ENCODE measurements at places on chromosomes 7 and 10.

- no peak for DNase-seq
Measured at GRCh38 chr7:155948845-155949244, 136.6 kb upstream of the SHH start.

- peak; percentile 61 for DNase-seq
Measured at GRCh38 chr7:105677817-105678573, 96.7 kb upstream of the EFCAB10 start.

GRCh38 chr10:57334523-57334922 is 933.2 kb downstream of the IPMK start:
- DNase-seq: no peak

DNA sequence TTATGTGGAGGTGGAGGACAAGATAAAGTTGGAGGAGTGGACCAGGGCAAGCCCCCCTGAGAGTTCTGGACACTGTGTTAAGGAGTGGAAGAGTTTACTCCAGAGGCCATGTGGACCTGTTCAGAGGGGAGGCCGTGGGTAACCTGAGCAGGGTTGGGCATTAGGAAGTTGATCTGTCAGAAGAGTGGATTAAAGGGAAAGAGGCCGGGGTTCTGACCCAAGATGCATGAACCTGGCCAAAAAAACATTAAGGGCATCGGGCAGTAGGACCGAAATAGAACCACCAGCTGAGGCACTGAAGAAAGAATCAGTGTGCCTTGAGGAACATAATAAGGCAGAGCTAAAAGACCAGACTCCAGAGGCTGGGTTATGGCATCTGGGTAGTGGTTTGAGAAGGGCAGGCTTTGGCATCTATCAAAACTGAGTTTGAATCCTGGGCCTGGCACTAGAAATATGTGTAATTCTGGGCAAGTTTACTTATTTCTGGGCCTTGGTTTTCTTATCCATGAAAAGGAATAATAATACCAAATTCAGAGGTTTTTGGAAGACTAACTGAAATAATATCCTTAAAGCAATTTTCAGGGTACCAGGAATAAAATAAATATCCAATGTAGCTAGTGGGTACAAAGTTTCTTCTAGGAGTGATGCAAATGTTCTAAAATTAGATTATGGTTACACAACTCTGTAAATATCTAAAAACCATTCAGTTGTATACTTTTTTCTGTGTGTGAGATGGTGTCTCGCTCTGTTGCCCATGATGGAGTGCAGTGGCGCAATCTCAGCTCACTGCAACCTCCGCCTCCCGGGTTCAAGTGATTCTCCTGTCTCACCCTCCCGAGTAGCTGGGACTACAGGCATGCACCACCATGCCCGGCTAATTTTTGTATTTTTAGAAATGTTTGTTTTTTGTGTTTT is 10.9 kb upstream of the FRAT1 start:
- DNase-seq: no peak

DNA sequence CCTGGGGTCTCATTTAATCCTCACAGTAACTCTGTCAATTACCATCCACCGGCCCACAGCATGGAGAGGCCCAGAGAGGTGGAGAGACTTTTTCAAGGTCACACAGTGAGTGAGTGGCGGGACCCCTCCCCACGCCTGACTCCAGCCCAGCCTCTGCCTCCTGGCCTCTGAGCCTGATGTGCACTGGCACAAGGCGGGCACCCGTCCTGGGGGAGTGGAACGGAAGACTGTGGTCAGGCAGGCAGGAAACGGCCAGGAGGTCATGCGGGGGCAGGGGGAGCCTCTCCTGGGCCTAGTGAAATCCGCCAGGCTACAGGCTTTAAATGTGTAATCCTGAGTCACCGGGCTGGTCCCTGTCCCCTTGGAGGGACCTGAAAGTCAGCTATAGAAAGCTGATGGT is 32.2 kb downstream of the ZCCHC24 start:
- DNase-seq: no peak

GRCh38 chr7:124718032-124718766 is 47.4 kb downstream of the GPR37 start:
- DNase-seq: no peak

GRCh38 chr7:54690050-54690443 is 69.0 kb downstream of the SEC61G start:
- DNase-seq: no peak

GRCh38 chr7:28682801-28683200 is 270.5 kb downstream of the CREB5 start:
- no peak for DNase-seq

DNA sequence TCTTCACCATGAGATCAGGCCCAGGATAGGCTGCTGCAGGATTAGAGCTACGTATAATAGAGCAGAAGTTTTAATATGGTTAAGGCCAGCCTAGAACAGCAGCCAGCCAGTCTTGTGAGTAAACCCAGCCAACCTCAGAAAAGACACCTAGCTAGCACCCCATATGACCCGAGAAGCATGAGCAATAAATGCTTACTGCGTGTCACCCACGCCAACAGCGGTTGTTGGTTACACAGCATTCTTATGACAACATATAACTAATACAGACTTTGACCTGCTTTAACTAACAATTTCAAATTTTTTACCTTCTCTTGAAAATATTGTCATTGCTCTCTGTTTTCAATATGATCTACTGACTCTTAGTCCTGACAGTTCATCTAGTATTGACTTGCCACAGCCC is 105.7 kb downstream of the HBP1 start:
- no peak for DNase-seq

DNA sequence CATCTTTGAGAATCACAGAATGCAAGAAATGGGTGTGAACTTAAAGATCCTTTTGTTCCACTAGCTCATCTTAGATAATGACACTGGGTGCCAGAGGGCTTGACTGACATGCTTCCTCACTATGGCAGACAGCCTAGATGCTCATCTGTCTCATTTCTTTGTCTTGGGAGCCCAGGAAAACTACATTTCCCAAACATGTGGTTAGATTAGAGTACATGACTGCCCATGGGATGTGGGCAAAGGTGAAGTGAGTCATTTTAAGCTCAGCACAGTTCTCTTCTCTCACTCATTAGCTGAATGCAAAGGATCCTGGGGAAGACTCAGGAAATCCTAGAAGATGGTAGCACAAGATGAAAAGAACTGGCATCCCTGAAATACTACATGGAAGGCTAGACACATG is 32.5 kb upstream of the TBX20 start:
- DNase-seq: no peak

GRCh38 chr7:4747746-4748145 is 27.7 kb upstream of the AP5Z1 start:
- DNase-seq: no peak

DNA sequence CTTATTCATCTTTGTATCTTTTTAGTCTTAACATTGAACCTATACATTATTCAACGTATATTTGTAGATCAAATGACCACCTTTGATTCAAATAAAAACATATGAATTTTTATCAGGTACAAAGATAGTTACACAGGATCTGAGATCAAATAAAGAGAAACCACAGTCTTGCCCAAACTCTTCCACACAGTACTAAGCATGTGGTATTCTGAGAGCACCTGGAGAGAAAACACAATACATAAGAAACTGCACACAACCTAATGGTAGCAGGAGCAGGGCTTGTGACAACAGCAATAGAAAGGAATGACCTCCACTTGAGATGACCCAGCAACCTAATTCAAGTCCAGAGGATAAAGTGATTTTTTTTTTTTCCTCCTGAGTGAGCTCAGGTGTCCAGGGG is 6.5 kb upstream of the WASL start:
- DNase-seq: no peak

DNA sequence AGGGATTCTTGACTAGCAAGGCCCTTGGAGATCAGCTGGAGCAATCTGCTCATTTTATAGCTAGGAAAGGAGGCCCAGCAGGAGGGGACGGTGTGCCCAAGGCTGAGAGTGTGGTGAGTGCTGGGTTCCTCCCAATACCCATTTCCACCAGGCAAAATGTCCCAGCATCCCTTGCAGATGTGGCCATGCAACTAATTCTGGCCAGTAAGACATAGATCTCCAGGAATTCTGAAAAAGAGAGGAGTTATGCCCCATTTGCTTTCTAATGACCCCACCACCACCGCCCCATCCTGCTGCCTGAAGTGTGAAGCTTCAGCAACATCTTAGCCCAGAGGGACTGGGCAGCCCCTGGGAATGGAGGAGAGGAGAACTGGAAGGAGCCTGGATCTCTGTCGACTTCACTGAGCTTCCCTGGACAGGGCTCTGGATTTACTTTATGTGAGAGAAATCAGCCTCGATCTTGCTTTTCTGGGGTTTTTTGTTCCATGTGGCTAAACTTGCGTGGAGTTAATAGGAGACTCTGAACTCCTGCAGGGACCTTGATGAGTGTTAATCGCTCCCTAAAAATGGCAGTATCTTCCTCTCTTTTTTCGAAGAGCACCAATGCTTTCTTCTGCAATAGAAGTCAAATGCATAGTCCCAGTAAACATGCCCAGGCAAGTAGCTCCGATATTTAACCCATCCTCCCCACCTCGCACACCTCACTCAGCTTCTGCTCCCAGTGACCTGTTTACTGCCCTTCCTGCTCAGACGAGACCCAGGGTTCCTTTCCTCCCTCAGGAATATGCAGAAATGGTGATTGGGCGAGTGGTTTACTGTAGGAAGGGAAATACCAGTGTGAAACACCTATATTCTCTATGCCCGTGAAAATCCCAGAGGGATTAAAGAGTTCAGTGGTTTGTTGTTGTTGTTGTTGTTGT is 127.5 kb upstream of the GPR26 start:
- no peak for DNase-seq

GRCh38 chr10:97024168-97025073 is 161.3 kb downstream of the SLIT1 start:
- no peak for DNase-seq

DNA sequence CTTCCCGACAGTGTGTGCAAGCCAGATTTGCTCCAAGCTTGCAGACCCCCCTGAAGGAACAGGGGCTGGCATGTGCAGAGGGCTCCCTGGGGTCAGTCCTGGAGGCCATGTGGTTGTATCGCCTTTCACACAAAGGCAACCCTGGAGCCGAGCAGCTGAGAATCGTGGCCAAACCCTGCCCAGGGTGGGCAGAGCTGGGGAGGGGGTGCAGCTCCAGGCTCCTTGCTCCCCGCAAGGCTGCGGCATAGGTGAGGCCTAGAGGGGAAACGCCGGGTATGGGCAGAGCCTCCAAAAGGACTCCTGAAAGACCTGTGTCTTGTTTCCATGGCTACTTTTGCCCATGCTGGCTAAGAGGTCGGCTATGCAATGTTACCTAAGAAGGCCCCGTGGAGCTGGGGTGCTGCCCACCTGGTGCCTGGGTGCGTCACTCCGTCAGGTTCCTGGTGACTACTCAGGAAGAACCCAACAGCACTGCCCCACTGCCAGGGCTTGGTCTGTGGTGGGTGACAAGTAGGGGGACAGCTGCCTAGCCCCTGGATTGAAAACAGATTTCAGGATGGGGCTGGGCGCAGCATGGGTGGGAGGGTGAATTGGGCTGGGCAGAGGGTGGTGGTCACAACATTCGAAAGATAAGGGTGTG is 171.0 kb upstream of the SHH start:
- DNase-seq: no peak

DNA sequence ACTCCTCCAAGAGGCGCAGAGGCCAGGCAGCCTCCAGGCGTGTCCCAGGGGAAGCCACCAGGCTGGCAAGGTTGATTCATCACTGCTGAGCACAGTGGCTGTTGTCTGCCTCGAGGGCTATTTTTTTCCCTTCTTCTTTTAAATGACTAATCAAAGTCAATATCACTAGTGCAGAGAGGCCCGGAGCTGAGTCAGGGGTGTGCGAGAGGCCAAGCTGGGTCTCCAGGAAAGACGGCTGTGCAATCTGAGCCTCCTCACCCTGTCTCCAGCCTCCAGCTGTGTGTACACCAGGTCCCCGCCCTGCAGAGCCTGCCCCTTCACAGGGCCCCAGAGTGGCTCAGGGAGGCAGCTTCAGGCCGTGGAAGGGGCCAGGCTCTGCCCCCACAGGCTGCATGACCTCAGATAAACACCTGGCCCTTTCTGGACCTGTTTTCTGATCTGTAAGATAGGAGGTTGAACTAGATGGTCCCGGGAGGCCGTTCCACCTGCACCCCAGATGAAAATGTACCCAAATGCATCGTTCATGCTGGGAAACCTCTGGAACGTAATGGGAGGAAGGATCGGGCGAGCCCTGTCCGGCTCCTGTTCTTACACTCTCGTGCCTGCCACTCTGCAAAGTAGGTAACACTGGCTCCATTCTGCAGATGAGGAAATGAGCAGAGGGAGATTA is 3.7 kb downstream of the STX1A start:
- DNase-seq: no peak

- no peak for DNase-seq
Measured at GRCh38 chr7:3282457-3282856, 18.6 kb upstream of the SDK1 start.

- DNase-seq: no peak
Measured at GRCh38 chr7:19899529-19899928, 126.1 kb upstream of the TMEM196 start.

DNA sequence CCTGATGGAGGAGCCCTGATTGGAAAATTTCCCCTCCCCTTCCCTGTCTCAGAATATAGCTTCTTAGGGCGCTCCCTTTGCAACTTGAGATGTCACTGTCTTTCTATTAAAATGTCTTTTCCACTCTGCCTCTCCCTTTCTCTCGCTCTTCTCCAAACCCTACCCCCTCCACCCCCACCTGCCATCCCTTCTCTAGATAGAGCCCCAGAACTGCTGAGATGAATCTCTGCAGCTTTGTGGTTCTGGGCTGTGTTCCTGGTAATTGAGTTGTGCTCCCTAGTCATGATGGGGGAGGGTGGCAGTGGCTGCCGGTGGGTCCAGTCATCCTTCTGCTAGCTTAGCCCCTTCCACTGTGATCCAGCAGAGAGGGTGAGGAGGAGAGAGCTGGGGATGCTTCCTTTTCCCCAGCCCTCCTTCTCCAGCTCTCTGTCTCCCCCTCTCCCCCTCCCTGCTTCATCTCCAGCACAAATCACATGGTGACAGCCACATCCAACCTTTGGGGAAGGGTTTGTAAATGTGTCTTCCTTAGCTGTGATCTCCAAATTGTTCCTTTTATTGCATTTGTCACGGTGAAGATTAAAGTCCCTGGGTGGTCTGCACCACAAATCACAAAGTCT is 50.8 kb upstream of the BTRC start:
- no peak for DNase-seq

DNA sequence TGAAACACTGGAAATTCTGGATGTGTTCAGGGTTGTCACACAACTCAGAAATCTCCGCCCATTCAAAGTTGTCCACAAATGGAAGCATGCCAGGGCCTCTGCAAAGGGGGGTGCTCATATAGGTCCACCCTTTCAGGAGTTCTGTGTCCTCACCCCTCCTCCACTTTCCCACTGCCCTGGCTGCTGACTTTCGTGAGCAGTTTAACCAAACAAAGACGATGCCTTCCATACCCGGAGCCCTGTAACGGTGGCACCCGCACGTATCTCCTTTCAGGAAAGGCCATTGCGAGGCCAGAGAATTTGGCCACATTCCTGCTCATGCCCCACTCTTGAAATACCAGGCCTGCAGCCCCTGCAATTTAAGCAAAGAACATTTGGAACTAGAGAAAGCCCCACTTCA is 1.4 kb downstream of the CPXM2 start:
- no peak for DNase-seq

Measured in effector CD4-positive, alpha-beta T cell (primary cell).